ENCODE measurements at places on chromosomes 5 and 9.

DNA sequence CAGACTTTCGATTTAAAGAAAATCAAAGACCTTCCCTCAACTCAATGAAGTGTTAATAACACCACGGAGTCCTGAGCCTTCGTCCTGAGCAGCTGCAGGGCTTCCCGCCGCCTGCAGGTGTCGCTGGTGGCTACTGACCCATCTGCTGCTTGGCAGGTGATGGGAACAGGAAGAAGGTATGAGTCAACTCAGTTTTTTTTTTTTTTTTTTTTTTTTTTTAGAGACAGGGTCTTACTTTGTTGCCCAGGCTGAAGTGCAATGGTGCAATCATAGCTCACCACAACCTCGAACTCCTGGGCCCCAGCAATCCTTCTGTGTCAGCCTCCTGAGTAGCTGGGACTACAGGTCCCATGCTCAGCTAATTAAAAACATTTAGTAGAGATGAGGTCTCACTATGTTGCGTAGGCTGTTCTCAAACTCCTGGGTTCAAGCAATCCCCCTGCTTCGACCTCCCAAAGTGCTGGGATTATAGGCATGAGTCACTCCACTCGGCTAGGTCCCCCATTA lies 185.7 kb upstream of the IL12B start:
- DNase-seq: peak; percentile 16

GRCh38 chr5:32446630-32447029 lies 2.1 kb upstream of the ZFR start:
- no peak for DNase-seq

GRCh38 chr9:37623267-37623666 lies 27.5 kb upstream of the FRMPD1 start:
- no peak for DNase-seq

DNA sequence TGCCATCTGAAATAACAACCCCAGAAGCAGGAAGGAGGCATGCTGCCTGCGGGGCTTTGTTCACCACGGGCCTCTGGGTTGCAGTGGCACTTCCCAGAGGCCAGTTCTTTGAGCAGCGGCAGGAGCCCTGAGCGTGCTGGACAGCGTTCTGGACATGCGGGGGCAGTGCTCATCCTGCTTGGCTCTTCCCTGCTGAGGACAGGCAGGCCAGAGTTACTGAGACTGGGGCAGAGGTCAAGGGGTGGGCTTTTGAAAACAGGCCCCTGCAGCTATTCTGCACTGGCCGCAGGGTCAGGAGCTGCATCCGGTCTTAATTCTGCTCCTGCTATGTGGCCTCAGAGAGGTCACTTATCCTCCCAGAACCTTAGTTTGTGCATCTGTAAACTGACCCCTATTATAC lies 258.6 kb downstream of the FSTL4 start:
- DNase-seq: no peak

DNA sequence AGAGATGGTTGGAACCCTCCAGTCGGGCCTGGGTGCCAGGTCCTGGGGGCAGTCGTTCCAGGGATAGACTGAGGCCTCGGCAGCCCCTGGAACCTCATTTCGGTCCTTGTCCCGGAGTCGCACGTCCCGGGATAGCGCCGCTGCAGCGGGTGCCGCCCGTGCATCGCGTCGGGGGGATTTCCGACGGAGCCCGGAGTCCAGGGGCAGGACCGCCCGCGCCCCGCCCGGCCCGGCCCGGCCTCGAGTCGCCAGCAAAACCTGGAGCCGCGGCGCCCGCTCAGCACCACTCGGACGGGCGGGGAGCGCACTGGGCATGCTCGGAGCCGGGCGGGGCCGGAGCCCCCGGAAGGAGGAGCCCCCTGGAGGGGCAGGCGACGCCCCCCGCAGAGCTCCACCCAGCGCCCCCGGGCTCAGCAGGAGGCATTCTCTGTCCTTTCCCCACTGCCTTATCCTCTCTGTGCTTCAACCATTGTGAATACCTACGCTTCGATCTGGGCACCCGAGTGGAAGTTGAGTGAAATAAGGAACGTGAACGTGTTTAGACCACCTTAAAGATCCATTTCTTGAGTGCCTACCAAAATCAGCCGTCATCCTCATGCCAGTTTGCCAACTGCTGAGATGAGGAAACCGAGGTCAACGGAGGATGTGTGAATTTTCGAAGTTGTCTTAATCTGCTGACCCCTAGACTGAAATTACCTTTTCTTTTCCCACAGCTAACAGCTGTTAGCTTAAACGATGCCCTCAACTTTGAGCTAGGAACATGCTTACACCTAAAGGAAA lies 1.7 kb upstream of the PTPN3 start:
- DNase-seq: peak; percentile 72

DNA sequence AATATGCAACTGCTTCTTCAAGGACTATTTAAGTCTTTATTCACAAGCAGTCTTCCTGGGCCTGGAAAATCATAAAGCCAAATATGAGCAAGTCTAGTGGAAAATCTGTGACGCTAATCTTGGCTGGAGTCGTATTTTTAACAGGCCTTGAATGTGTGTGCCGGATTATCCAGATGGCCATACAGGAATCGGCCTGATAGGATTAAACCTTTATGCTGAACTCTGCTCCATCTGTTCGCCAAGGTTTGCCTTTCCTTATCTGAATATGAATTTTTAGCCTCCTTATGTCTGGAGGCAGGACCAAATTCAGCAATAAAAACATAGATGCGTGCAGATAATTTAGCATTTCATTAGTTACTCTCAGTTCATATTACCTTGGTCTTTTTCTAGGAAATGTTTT lies 294.5 kb downstream of the EBF1 start:
- DNase-seq: no peak

DNA sequence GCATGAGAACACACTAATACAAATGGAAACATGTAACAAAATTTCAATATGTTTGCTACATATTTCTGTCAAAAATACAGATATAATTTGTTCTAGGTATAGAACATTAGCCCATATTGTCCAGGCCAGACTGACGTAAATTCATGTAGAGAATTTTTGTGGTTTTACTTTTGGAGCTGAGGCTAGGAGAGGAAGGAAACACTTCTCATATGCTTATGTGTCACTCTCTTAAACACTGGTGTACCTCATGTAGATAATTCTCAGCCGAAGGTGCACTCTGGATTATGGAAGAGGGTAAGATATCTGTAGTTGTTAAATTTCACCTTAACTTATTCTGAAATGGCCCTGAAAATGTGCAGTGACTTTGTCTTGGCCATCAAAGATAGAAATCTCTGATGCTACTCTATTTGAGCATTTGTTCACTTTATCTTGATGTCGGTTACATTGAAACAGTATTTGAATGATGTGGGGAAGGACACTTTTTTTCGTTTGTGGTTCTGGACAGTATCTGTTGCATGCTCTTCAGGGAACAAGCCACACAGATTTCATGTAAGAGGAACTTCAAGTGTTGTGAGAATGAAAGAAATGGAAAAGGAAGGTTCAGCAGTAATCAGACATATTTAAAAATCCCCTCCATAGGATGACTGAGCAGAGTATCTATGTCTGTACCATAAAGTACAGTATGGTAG lies 202.7 kb downstream of the SPATA31D1 start:
- no peak for DNase-seq

- no peak for DNase-seq
Observed at GRCh38 chr5:121913418-121913817, 48.4 kb upstream of the SRFBP1 start.

- DNase-seq: peak; percentile 39
Observed at GRCh38 chr9:34457266-34458012, 931 bp downstream of the FAM219A start.

DNA sequence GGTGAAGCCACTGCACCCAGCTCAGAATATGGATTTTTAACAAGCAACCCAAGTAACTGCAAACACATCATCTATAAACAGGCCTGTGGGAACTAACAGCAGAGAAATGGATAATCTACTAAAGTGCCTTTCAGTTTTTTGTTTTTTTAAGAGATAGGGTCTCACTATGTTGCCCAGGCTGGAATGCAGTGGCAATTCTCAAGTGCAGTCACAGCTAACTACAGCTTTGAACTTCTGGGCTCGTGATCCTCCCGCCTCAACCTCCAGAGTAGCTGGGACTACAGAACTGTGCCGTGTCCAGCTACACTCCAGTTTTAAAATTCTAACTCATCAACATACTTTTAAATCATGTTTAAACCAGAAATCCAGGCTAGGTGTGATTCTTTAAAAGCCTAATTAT lies 11.9 kb downstream of the TUT7 start:
- DNase-seq: no peak

- no peak for DNase-seq
Observed at GRCh38 chr9:84600739-84601138, 68.8 kb upstream of the NTRK2 start.

GRCh38 chr5:40606077-40606765 lies 73.5 kb upstream of the PTGER4 start:
- DNase-seq: no peak

DNA sequence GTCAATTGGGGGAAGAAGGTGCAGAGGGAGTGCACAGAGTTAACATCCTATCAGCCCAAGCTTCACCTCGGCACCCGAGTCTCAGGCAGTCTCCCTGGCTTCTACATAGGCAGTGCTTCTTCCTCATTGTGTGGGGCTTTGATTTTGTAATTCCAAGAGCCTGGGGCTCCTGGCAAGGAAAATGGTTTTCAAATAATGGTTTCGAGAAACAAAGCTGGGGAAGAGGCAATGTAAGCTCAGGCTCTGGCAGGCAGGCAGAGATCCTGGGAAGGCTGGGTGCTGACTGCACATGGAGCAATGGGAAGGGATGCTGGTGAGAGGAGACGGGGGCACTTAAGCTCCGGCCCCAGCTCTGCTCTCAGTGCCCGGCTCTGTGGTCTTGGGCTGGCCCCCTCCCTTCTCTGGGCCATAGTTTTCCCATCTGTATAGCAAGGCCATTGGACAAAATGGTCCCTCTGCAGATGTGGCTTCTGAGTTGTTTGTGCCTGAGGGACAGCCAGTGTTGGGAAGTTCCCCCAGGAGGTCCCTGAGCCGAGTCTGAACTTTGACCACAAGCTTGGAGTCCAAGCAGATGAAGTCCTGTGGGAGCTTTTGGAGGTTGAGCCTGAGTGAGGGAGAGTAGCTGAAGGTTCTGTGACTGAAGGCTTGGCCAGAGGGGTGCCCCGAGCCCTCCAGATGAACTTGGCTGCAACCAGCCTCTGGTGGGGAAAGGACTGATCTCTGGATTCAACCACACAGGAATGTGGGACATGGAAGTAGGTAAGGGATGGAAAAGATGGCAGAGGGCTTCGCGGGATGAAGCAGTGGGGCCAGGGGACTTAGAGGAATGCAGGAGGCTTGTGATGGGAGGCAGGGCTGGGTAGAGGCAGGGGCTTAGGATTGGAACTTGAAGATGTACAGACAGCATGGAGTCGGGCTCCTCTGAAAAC lies 28.5 kb upstream of the IL17B start:
- no peak for DNase-seq

- DNase-seq: no peak
Observed at GRCh38 chr5:79729679-79730078, 40.0 kb downstream of the CMYA5 start.

DNA sequence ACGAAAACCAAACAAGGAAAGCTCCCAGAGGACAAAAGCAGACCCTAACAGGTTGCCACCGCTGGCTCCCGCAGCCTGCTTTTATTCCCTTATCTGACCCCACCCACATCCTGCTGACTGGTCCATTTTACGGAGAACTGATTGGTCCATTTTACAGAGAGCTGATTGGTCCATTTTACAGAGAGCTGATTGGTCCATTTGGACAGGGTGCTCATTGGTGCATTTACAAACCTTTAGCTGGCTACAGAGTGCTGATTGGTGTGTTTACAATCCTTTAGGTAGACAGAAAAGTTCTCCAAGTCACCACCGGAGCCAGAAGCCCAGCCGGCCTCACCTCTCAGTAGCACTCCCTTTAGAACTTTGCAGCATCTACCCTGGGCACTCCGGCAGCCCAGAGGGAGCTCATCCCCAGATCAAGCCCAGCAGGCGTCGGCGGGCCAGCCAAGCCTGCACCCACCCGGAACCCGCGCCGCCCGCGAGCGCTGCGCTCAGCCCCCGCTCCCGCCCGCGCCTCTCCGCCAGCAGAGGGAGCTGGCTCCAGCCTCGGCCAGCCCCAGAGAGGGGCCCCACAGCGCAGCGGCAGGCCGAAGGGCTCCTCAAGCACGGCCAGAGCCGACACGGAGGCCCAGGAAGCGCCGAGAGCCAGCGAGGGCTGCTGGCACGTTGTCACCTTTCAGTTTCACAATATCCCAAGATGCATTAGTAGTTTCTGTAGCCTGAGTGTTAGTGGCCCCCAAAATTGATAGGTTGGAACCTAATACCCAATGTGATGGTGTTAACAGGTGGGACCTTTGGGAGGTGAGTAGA lies 35.3 kb upstream of the CLPTM1L start:
- no peak for DNase-seq

DNA sequence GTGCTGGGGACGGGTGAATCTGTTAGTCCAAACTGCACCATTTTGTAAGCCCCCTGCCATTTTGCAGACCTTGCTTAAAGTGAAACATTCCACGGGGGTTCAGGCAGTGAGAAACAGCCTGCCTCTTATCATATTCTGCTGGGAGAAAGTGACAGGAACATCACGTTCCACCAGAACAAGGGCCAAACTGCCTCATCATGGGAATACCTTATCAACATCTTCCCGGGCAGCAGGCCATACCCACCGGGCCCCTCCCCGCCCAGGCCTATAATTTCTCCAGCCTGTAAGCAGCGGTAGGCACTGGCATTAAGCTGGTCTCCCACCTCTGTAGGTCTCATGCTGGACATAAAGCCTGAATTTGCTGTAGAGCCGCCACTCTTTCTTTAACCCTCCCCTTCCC lies 1.5 kb upstream of the CFAP77 start:
- DNase-seq: no peak

DNA sequence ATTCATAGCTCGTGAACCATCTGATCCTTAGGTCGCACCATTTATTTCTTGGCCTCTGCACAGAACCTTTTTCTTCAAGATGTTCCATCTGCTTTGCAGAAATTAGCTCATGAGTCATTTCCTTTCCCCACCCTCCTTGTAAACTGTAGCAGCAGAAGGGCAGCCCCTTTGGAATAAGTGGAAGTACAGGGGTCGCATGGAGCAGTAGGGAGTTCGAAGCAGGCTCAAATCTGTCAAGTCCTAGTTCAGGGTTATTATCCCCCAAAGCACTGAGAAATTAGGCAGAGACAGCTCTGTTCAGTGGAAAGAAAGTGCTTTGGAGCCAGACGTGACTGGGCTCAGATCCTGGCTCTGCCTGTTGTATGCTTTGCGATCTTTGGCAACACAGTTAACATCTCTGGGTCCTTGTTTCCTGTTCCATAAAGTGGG lies 84.2 kb downstream of the SGCD start:
- DNase-seq: no peak

GRCh38 chr9:38620483-38621433 lies at the start of gene ANKRD18A:
TSS of gene ANKRD18A (minus strand) at chr9:38620596. CDS start at chr9:38620285, 311 bp downstream.
- peak; percentile 88 for DNase-seq

- DNase-seq: no peak
Observed at GRCh38 chr5:175246889-175247520, 197.0 kb downstream of the DRD1 start.

Measured in NCI-H774 (cell line).